ENCODE measurements at places on chromosomes 11 and 22.

DNA sequence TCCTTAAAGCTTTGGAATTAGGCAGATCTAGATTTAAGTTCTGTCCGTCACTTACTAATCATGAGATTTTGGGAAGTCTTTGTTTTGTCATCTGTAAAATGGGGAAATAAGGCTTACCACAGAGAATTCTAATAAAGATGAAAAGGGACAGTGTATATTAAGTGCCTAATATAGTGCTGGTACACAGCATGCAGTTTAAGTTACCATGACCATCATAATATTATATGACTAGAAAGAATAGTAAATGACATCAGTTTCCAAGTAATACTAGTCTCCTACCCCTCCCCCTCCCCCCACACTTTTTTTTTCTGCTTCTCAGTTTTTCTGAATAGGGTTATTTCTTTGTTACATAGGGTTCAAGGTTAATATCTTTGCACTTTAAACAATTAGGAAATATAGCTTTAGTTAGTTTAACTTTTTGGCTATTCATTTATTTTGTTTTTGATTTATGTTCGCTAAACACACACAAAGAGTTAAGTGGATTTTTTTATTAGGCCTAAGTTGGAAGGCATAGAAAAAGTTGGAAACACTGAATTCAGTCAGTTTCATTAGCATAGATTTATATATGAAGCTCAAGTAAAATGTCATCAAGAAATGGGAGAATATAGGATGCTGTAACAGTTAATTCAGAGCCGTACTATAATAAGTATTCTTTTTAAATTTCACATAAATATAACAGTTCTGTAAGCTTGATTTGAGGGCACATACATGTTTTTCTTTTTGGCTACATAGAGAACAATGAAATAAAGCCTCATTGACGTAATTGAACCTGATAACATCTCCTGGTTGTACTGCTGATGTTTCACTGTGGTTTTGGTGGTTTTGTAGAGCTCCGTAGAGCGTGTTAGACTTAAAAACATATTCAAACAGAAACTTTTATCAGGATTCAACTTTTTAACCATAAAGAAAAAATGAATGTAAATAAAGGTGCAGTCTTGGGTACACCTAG, 121.2 kb downstream of the PDE3B start:
- peak; percentile 92 for DNase-seq

DNA sequence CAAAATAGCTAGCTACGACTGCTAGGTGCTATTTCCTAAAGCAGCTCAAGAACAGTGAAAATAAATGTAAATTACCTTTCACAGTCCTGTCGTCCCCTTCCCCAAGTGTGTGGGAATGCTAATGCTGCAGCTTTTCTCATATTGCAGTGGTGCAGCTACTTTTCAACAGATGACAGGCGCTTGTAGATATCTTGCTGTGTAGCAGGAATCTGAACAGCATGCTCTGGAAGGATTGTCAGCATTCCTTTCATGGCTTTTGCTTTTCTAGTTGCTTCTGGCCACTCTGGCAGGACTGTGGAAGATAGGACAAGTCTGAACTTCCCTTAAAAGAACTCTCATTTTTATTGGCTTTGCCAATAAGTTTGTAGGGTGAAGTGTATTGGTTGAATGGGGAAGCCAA, 18.8 kb downstream of the FAR1 start:
- DNase-seq = no peak

DNA sequence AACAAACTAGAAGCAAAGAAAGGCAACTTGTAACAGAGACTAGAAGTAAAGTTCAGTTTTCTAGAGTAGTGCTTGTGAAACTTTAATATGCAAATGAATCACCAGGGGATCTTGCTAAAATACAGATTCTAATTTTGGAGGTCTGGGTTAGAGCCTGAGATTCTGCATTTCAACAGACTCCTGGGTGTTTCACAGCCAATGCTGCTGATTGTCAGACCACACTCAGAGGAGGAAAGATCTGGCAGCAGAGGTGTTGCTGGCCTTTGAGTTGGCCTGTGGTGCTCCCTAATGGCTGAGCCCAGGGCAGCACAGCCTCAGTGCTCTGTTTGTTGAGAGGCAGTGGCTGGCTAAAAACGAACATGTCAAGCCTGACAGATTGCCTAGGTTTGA, 5.4 kb downstream of the CRY2 start:
- no peak for DNase-seq

GRCh38 chr11:102955624-102956023, at the start of gene MMP13:
Gene MMP13, minus strand, starts transcription at chr11:102955732. Its CDS starts 27 bp downstream, at chr11:102955705.
- no peak for DNase-seq

DNA sequence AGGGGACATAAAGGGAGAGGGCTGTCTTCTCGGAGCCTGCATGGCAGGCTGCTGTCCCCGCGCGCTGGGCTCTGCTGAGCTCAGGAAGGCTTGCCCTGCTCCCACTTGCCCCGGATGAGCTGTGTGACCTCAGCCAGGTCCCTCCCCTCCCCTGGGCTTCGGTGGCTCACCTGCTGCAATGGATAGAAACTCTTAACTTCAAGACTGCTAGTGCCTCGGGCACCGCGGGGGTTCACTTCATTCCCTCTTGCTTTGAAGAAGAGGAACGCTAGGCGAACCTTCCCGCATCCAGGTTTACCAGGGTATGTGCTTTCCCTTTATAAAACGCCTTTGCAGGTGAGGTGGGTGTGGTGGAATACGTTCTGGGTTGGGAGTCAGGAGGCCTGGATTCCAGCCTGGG, 115.0 kb downstream of the PHF21B start:
- DNase-seq = no peak

DNA sequence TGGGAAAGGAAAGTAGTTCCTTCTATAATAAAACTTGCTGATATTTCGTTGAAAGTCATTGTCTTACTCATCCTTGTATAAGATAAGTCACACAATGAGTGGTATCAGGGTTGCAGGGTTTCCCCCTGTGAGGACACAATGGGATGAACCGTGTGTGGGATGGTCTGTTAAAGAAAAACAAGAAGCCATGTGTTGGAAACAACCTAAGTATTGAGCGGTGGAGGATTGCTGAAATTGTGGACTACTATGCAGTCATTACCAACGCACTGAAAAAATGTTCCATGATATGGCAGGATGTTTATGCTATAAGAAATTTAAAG, 28.6 kb downstream of the PTPRJ start:
- DNase-seq = peak; percentile 95

GRCh38 chr11:78450866-78451265, 33.2 kb upstream of the GAB2 start:
- DNase-seq = no peak

DNA sequence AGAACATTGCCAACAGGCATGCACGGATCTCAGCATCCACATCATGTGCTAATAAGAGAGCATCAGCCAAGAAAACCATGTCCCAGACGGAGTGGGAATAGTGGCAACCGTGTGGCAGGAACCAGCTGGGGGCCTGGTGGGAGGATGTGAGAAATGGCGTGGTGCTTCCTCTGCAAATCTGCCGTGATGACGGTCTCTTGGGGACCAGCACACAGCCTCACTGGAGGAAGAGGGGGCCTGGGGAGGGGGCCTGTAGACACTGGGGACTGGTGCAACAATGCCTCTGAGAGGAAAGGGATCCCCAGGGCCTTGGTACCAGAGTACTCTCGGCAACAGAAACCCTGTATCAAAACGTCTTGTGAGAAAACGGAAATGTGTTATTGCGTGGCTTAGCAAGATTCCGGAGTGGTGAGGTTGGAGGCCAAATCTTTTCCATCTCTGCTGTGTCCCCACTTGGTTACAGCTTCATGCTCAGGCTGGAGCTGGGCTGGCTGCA, 154.3 kb upstream of the TBCEL start:
- no peak for DNase-seq

DNA sequence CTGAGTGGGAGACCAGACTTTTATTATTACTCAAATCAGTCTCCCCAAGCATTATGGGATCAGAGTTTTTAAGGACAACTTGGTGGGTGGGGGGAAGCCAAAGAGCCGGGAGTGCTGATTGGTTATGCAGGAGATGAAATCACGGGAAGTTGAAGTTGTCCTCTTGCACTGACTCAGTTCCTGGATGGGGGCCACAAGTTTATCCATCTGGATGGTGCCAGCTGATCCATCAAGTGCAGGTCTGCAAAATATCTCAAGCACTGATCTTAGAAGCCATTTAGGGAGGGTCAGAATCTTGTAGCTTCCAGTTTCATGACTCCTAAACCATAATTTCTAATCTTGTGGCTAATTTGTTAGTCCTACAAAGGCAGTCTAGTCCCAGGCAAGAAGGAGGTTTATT, 53.5 kb upstream of the LMO1 start:
- DNase-seq = no peak

DNA sequence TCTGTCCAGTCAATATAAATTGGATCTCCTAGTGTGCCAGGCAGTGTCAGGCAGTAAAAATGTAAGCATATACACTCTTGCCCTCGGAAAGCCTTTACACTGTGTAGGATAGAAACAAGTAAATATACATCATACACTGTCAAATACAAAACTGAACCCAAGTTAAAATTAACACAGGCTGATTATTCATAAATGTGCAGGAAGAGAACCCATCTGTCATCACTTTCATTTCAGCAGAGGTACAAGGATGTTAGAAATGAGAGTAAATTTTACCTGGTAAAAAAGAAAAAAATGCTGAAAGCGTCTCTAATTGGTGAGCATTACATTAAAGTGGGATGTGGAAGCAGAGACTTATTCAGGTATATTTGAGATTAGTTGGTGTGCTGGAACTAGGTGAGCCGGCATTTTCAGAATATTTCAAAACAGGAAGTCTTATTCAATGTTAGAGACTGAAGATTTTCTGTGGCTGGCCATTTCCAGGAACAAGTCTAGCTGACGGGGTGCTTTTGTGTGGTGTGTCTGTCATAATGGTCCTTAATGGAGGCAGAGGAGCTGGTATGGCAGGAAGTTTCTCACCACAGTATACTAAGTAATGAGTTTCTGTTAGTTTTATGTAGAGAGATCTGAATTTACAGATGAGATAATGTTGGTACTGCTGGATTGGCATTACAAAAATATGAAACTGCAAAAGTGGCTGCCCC, 192.6 kb downstream of the CASP12 start:
- DNase-seq = peak; percentile 96

DNA sequence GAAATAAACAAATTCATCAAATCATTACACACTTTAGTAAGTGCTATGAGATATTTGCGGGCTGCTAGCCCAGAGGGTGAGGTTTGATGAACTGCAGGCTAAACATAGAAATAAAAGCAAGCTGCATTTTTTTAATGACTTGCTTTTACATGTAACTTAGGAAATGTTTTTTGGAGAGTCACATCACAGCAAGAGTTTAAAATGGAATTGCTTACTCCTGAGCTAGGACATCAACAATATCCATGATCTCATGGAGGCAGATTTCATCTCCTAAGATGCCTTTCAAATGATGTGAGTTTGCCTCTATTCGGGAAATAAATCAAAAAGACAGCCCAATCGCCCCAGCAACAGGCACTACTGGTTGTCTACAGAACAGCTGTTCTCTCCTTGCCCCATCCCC, 73.4 kb upstream of the CD44 start:
- DNase-seq = no peak

GRCh38 chr11:134530636-134531326, 118.7 kb upstream of the B3GAT1 start:
- no peak for DNase-seq

DNA sequence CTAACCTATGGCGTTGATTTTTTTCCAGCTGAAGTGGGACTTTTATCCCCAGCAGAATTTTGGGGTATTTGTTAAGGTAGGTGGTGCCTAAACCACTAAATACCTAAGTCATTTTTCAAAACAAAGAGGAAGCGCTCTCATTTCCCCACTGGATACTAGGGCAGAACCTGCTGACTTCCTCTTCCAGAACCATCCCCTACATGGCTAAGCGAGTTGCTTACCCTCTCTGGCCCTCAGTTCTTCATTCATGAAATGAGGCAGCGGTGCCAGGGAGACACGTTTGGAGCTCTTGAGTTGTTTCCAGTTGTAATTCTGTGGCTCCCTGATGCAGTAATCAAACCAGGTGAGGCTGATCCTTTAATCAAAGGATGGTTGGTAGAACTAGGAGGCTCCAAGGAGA, 10.0 kb upstream of the MTMR3 start:
- DNase-seq = no peak

- no peak for DNase-seq
Observed at GRCh38 chr11:130126516-130126915, 33.1 kb upstream of the ST14 start.

- DNase-seq = no peak
Observed at GRCh38 chr11:117958949-117959348, 27.2 kb upstream of the IL10RA start.

DNA sequence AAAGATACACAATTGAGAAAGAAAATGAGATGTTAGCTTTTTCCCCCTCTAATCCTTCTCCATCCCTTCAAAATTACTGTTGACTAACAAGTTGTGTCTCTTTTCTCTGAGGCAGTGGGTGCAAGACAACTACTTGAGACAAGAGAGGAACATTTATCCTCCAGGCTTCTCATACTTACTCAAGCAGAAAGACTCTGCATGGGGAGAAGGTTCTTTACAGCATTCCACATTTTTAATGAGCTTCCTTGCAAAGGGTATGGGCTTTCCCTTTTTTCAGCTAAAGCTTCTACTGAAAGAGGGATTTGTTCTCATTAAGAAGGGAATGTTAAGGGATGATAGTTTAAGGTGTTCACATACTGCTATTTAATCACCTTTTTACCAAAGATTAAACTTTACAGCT, 47.8 kb downstream of the PAX6 start:
- DNase-seq = no peak

DNA sequence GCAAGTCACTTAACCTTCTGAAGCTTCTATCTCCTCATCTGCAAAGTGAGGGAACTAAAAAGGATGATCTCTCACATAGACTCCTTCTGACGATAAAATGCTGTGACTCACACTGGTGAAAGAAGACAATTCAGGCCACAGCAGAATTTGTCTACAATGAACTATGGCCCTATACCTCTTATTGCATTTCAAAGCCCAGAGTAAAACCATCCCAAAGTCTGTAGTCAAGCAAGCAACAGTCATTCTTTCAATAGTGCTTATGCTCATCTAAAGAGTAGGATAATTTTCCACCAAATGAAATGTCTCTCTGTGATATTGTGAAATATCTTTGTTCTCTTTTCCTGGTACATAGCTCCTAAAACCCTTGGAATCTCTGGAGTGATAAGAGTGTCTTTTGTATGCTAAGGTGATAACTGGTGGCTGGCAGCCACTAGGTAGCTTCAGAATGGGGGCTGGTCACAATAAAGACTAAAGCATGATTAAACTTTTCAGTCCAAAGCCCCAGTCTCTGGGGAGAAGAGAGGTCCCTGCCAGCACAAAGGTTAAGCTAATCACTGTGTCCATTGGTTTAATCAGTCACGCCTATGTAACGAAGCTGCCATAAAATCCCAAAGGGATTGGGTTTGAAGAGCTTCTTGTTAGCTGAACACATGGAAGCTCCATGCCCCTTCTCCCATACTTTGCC, 30.8 kb downstream of the SYTL2 start:
- no peak for DNase-seq
